ENCODE measurements at places on chromosomes 7 and 10. TPM values are rescaled to one million over a fixed set of nuclear protein-coding genes. Genes with fewer than 3 reads are reported as not detected.

GRCh38 chr10:131691481-131692090 lies 209.2 kb upstream of the PPP2R2D start:
- H3K4me1 ChIP-seq, result no peaks in the 10 kb centered on the region
- no peak overlapping the region for H3K27ac ChIP-seq
- H3K27me3 ChIP-seq, result no peaks in the 10 kb centered on the region
- no peak overlapping the region for H3K4me3 ChIP-seq
- H3K36me3 ChIP-seq, result no peaks in the 10 kb centered on the region

- H3K27me3 ChIP-seq, result no peaks in the 10 kb centered on the region
- no peak for DNase-seq
- no peak overlapping the region for H3K4me3 ChIP-seq
- H3K36me3 ChIP-seq, result no peaks in the 10 kb centered on the region
- no peak overlapping the region for H3K27ac ChIP-seq
These were observed 32.8 kb downstream of the CPVL start for GRCh38 chr7:29113384-29114102.

PNLIPRP2 gene
- polyA plus RNA-seq, result 2,679 TPM

SLC13A1 gene
- polyA plus RNA-seq, result 0.02 TPM

GRCh38 chr7:711093-711921 lies 15.2 kb upstream of the DNAAF5 start:
- H3K4me1 ChIP-seq, result no peaks in the 10 kb centered on the region
- no peaks in the 10 kb centered on the region for H3K27me3 ChIP-seq
- H3K36me3 ChIP-seq, result no peaks in the 10 kb centered on the region
- H3K4me3 ChIP-seq, result no peak overlapping the region
- DNase-seq, result no peak

- H3K4me1 ChIP-seq, result no peaks in the 10 kb centered on the region
- H3K27me3 ChIP-seq, result no peaks in the 10 kb centered on the region
- no peaks in the 10 kb centered on the region for H3K36me3 ChIP-seq
- no peak for DNase-seq
These were observed 110.4 kb downstream of the OSBPL3 start for GRCh38 chr7:24869572-24869971.

DNA sequence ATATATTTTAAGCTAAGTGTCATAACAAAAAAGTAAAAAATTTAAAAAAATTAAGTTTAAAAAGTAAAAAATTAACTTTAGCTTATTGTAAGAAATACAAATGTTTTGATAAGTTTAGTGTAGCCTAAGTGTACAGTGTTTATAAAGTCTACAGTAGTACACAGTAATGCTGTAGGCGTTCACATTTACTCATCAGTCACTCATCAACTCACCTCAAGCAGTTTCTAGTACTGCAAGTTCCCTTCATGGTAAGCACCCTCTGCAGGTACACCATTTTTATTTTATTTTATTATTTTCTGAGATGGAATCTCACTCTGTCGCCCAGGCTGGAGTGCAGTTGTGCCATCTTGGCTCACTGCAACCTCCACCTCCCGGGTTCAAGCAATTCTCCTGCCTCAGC lies 316.0 kb downstream of the FGFR2 start:
- no peaks in the 10 kb centered on the region for H3K27me3 ChIP-seq
- H3K4me3 ChIP-seq, result no peak overlapping the region
- DNase-seq, result no peak
- no peaks in the 10 kb centered on the region for H3K36me3 ChIP-seq
- H3K4me1 ChIP-seq, result no peaks in the 10 kb centered on the region

GRCh38 chr10:110775020-110775375 lies 96.7 kb upstream of the PDCD4 start:
- no peak for DNase-seq
- no peak overlapping the region for H3K4me3 ChIP-seq
- no peaks in the 10 kb centered on the region for H3K36me3 ChIP-seq
- no peaks in the 10 kb centered on the region for H3K27me3 ChIP-seq

DNA sequence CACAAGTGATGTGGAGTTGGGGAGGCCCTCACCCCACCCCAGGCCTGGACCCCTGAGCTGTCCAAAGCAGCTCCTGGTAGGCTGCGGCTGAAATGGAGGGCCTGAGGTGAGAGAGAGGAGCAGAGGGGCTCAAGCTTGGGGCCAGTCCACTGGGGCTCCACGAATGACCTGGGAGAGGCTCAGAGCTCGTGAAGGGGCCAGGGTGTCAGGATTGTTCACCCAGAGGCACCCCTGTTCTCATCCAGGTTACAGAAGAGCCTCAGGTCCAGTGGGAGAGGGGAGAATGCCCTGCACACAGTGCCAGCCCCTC lies 102.2 kb upstream of the RET start:
- no peaks in the 10 kb centered on the region for H3K4me1 ChIP-seq
- no peaks in the 10 kb centered on the region for H3K27me3 ChIP-seq
- no peak for DNase-seq
- no peaks in the 10 kb centered on the region for H3K36me3 ChIP-seq

PRR15 gene
- polyA plus RNA-seq, result 1.8 TPM

- H3K4me1 ChIP-seq, result peaks cover 12% of the 10 kb centered on the region
- no peaks in the 10 kb centered on the region for H3K27me3 ChIP-seq
- H3K4me3 ChIP-seq, result no peak overlapping the region
- peak; percentile 32 for DNase-seq
- H3K36me3 ChIP-seq, result no peaks in the 10 kb centered on the region
These were observed 2.5 kb upstream of the TMEM178B start for GRCh38 chr7:141071260-141071854.

GRCh38 chr10:125057158-125058001 lies 103.0 kb downstream of the CTBP2 start:
- H3K36me3 ChIP-seq, result no peaks in the 10 kb centered on the region
- H3K27ac ChIP-seq, result peak overlapping the region; percentile 40
- H3K4me3 ChIP-seq, result no peak overlapping the region
- no peak for DNase-seq

DNA sequence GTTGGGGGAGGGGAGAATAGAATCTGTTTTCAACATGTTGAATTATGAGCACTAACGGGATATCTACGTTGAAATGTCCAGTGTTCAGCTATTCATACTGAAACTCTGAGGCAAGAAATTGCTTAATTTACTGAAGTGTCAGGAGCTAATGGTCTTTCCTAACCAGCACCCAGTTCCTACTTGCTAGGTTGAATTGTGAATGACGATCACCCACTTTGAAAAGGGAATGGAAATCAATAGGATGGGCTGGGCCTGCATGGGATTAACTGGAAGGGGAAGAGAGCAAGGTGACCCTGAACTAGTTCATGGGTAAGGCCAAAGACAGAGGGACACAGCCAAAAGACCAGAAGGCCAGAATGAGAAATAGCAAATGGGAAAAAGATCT lies 51.3 kb downstream of the HIPK2 start:
- peaks cover 56% of the 10 kb centered on the region for H3K4me1 ChIP-seq
- H3K36me3 ChIP-seq, result no peaks in the 10 kb centered on the region
- no peak overlapping the region for H3K27ac ChIP-seq
- no peaks in the 10 kb centered on the region for H3K27me3 ChIP-seq
- no peak for DNase-seq

DNA sequence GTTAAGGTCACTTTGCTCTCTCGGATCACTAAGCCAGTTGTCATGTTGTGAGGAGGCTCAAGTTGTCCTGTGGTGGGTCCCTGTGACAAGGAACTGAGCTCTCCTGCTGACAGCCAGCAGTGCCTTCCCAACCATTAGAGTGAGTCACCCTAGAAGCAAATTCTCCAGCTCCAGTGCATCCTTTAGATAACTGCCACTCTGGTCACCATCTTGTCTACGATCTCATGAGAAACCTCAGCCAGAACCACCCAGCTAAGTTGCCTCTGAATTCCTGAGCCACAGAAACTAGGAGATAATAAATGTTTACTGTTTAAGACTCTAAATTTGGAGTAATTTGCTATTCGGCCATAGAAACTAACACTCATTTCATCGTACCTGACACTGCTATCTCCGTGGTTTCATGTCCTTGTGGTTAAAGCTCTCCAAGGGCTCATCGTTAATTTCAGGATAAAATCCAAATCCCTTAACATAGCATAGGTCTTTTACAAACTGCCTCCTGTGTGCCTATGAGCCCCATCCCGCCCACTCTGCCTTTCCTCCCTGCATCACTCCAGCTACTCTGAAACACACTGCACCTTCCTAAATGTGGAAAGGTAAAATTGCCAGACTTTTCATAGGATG lies 56.5 kb upstream of the WIPF3 start:
- no peak overlapping the region for H3K27ac ChIP-seq
- H3K27me3 ChIP-seq, result no peaks in the 10 kb centered on the region
- H3K4me3 ChIP-seq, result no peak overlapping the region
- H3K4me1 ChIP-seq, result no peaks in the 10 kb centered on the region

GRCh38 chr10:9451211-9451773 lies 1396.8 kb downstream of the GATA3 start:
- no peak overlapping the region for H3K27ac ChIP-seq
- H3K4me3 ChIP-seq, result no peak overlapping the region
- no peak for DNase-seq
- H3K36me3 ChIP-seq, result no peaks in the 10 kb centered on the region

DNA sequence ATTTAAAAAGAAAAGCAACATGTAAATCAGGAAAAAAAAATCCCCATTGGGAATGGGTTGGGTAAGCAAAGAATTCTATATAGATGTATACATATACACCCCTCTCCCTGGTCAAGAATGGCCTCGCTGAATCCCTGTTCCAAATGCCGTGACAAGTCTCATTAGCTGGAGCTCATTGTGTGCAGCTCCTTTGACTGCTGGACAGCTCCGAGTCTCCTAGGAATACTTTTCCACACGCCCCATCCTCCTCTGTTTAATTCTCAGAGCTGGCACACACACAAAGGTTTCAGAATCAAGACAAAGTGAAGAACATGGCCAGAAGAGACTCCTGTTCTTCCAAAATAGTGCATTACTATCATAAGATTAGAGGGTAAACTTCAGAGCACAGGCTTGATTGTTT lies 130.9 kb upstream of the MKLN1 start:
- no peak overlapping the region for H3K27ac ChIP-seq
- H3K36me3 ChIP-seq, result no peaks in the 10 kb centered on the region
- H3K4me3 ChIP-seq, result no peak overlapping the region
- no peaks in the 10 kb centered on the region for H3K4me1 ChIP-seq

REPIN1 gene
- 78.8 TPM for polyA plus RNA-seq

ATP6V1F gene
- 94.8 TPM for polyA plus RNA-seq

- H3K27ac ChIP-seq, result no peak overlapping the region
- DNase-seq, result no peak
- H3K4me1 ChIP-seq, result peaks cover 6% of the 10 kb centered on the region
- H3K4me3 ChIP-seq, result no peak overlapping the region
- H3K27me3 ChIP-seq, result no peaks in the 10 kb centered on the region
- H3K36me3 ChIP-seq, result no peaks in the 10 kb centered on the region
These were observed 199.9 kb downstream of the ARHGAP12 start for GRCh38 chr10:31728698-31729224.

GBX1 gene
- not detected for polyA plus RNA-seq

PRF1 gene
- 0.30 TPM for polyA plus RNA-seq

CUTC gene
- polyA plus RNA-seq, result 14.5 TPM

- no peaks in the 10 kb centered on the region for H3K27me3 ChIP-seq
- DNase-seq, result no peak
- no peaks in the 10 kb centered on the region for H3K36me3 ChIP-seq
- H3K27ac ChIP-seq, result peak overlapping the region; percentile 28
- peaks cover 30% of the 10 kb centered on the region for H3K4me1 ChIP-seq
These were observed 29.1 kb downstream of the UBE2H start for GRCh38 chr7:129923709-129924108.

ITGA8 gene
- 1.0 TPM for polyA plus RNA-seq

DNA sequence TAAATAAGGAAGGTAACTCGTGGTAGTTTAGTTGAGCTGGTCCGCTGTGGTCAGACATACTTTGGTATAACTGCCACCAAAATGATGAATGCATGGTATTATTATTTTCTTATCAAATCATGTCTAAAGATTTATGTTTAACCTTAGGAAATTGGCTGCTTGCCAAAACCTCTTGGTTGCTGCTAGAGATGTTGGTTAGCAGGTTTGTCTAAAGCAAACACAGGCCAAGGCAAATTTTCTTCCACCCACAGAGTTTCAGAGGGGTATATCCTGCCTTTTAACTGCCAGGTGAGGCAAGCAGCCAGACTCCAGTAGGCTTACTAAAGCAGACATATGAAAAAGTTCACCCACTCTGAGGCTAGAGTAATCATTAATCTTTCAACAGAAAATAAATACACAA lies 101.4 kb downstream of the SEMA3E start:
- no peak overlapping the region for H3K4me3 ChIP-seq
- peak; percentile 60 for DNase-seq
- no peak overlapping the region for H3K27ac ChIP-seq
- no peaks in the 10 kb centered on the region for H3K4me1 ChIP-seq
- H3K36me3 ChIP-seq, result no peaks in the 10 kb centered on the region

DNA sequence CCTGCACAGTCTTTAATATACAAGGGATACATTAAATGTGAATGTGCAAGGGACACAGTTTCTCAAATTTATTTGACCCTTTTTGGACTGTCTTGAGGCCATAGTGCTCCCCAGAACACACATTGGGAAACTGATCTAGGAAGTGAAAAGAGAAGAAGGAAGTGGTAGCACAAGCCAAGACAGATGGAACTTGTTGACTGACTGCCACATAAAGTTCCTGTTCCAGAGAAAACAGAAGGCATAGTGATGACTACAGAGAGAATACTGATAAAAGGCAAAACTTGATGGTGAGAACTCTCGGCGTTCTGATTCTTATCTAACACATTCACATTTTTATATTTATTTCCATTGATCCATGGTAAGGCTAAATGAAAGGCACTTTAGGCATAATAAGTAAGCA lies 1216.4 kb downstream of the CNTNAP2 start:
- no peaks in the 10 kb centered on the region for H3K27me3 ChIP-seq
- DNase-seq, result no peak
- no peak overlapping the region for H3K27ac ChIP-seq
- H3K4me3 ChIP-seq, result no peak overlapping the region

DNA sequence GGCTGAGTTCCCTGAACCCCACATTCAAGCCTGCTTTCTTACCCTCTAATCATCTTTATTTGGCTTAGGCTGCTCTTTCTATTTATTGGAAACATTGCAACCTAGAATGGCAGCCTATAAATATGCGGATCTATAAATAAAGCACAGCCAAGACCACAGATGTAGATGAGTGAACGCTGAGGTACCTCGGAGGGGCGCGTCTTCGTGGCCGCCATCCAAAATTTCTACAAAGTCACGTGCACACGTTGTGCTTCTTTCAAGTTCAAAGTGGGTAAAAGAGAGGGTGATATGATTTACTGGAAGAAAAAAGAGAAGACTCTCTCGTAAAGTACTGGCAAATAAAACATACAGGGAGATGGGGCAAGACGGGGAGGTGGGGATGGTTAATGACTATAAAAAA lies 132.6 kb upstream of the RSU1 start:
- H3K36me3 ChIP-seq, result no peaks in the 10 kb centered on the region
- H3K27me3 ChIP-seq, result no peaks in the 10 kb centered on the region

DNA sequence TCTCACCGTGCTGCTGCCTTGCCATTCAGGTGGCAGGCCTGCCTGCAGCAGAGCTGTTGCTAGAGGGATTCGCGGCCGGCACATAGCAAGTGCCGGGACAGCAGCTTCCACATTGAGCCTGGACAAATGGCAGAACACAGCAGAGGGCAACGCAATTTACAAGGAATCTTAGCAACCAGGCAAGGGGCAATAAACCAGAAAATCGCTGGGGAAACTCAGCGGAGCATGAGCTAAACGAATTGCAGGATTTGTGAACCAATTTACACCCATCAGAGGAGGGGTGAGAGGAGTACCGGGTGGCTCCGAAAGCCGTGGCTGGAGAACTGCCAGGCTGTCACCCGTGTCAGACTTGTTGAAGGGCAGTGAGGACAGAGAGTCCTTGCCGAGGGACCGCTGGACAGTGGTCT lies 58.6 kb upstream of the LOXL4 start:
- H3K27ac ChIP-seq, result no peak overlapping the region
- DNase-seq, result no peak

A1CF gene
- 4.0 TPM for polyA plus RNA-seq
